Stimulated activated CD8-positive, alpha-beta memory T cell treated with anti-CD3 and anti-CD28 coated beads, Interleukin-15, amount 100 ng/mL, for 48 hours (primary cell): ENCODE measurements at places on chromosomes 7 and 10.

- no peak for DNase-seq
Observed at GRCh38 chr7:23628370-23628769, 31.2 kb downstream of the CCDC126 start.

GRCh38 chr7:42211938-42212337 is 25.1 kb downstream of the GLI3 start:
- DNase-seq = no peak

GRCh38 chr10:101244321-101245050 is 15.2 kb upstream of the LBX1 start:
- DNase-seq = no peak

DNA sequence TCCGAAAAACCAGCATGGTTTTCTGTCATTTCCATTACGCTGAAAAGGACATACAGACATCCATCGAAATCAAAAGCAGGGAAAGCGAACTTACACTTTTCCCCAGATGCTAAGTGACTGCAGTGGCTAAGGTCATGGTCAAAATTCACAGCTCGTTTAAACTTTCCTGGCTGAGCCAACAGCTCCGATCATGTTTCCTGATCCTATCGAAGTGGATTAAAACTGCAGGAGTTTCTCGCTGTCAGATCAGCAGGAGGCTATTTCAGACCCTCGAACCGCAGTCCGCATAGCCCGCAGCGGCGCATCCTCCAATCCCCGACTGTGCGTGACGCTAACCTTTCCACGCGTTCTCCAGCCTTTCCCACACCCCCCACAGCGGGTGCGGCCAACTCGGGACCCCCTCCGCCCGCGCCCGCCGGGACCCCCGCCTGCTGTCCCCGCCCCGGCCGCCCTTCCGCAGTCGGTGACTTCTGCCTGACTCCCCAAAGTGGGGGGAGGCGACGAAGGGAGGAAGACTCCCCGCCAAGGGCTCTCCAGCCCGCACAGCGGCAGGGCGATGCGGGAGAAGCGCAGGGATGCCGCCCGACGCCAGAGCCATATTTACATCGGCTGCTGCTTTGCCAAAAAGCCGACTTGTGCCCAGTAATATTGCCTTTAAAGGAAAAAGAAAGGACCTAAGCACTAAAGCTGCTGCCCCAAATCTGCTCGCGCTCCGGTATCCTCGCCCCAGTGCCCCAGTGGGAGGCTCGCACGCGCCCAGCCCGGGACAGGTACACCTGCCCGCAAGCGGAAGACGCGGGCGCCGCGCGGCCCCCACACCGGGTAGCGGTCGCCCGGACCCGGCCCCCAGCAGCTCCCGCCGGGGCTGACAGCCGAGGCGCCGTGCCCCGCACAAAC is 1.2 kb downstream of the PIP4K2A start:
- no peak for DNase-seq

DNA sequence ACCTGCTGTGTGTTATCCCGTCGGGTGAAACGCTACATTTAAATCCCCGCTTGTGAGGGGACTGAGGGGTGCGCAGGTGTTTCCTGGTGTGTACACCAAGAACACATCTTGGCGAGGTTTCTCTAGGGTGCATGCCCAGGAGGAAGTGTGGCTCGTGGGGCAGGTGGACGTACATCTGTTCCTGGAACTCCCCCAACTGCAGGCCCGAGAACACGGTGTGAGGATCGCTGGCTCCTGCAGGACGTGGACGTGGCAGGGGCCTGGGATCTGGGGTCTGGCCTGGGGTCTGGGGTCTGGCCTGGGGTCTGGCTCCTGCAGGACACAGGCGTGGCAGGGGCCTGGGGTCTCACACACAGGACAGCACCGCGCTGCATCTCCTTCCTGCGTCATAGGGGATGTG is 10.1 kb downstream of the KNDC1 start:
- DNase-seq = no peak
